ENCODE measurements at places on chromosomes 6 and 20.

DNA sequence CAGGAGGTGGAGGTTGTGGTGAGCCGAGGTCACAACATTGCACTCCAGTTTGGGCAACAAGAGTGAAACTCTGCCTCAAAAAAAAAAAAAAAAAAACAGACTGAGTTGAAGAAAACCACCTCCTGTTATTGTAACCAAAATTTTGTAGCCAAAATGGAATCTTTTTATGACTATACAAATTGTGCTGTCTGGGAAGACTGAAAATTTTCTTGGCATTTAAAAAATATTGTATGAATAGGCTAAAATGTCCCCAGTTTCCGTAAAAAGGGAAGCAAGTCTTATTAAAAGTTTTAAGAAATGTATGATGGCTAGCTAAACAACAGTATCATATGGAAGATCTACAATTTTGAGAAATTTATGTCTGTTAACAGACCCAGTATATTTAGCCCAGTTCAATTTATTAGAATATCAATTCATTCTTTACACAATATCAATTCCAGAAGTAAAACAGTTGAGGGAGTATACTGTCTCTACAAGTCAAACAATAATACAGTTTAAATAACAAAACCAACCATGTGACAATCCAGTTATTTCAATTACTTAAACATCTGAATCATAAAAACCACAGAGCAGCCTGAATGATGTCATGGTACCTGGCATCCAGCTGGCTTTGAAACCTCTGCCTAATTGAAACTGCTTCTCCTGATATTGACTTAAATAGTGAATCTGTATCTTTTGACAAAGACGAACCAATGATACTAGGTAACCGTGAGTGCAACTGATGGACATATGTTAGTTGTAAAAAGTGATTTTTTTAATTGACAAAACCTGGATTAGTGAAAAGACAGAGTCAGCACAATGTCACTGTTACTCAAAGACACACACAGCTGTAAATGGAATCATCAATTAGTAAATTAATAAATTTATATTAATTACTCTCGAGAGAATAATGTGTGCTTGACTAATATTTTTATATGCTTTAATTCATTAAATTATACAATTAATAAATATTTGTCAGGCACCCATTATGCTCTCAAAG, 166.6 kb upstream of the MARCKS start:
- DNase-seq = no peak

GRCh38 chr6:31007694-31008093, 2.6 kb upstream of the MUC22 start:
- DNase-seq = no peak

- no peak for DNase-seq
Observed at GRCh38 chr6:39801456-39802251, 9.5 kb downstream of the DAAM2 start.

GRCh38 chr6:111173946-111174345, 86.6 kb downstream of the SLC16A10 start:
- no peak for DNase-seq

GRCh38 chr20:5936238-5936637, 14.1 kb downstream of the TRMT6 start:
- no peak for DNase-seq

- no peak for DNase-seq
Observed at GRCh38 chr6:68741501-68742386, 106.7 kb downstream of the ADGRB3 start.

GRCh38 chr6:23663652-23664051, 462.4 kb upstream of the NRSN1 start:
- DNase-seq = no peak

- DNase-seq = no peak
Observed at GRCh38 chr6:132045877-132046276, 94.7 kb upstream of the CCN2 start.

GRCh38 chr6:87788141-87788540, 86.1 kb upstream of the AKIRIN2 start:
- no peak for DNase-seq

- no peak for DNase-seq
Observed at GRCh38 chr6:56616967-56617366, 25.7 kb downstream of the DST start.

DNA sequence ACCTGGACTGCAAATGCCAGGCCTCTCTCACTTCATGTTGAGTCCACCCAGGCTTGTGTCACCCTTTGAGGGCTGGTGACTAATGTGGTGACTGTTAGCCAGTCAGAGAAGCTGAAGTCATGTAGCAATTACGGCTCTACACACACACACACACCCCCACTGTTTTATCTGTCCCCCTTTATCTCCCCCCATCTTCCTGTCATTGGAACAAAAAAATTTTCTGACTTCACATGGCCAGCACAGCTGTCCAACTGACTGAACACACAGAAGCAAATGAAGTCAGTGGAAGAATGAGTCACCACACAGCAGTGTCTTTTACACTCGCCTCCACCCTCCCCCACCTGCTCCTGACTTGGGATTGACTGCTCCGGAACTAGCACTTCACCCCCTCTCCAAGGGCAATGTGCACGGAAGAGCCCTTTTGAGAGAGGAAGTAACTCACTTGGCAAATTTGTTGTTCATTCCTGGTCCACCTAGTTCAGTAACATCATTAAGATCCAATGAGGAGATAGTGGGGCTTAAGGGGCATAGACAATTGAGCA, 198.0 kb downstream of the RNF144B start:
- DNase-seq = no peak

- DNase-seq = no peak
Observed at GRCh38 chr6:17240803-17241500, 40.2 kb upstream of the RBM24 start.

DNA sequence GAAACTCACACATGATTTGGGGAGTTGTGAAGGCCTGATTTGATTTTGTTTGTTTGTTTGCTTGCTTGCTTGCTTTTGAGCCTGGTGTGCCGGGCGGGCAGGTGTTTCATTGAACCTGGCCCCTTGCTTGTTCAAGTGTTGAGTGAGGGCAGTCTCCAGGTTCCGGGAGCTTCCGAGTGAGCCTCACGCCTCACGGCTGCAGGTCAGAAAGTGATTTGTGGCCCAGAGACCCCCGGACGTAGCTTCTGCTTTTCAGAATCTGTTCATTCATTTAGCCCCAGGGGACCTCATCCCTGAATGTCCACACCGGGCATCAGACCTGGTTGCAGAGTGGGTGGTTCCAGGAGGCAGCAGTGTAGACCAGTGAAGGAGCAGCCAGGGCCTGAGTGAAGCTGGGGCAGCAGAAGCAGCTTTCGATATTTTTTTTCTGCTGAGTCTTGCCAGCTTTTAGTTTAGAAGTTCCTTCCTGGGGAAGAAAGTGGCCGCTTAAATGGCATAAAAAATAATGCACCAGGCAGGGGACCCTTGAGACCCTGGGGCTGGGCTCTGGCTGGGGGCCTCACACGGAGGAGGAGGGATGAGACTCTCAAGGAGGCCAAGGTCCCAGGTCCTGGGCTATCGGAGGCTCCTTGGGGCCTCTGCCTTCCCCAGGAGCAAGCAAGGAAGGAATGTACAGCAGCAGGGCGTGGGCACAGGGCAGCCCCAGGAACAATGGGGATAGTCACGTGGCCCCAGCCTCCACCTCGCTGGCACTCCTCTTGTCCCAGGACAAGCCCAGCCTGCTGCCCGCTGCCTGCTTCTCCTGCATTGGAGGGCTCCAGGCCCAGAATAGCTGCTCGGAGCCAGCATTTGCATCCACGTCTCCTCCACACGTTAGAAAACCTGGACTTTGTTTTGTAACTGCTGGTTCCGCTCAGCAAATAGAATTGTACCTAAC, 89.2 kb upstream of the BHLHE23 start:
- no peak for DNase-seq

GRCh38 chr6:21586740-21587178, 6.8 kb upstream of the SOX4 start:
- DNase-seq = no peak

DNA sequence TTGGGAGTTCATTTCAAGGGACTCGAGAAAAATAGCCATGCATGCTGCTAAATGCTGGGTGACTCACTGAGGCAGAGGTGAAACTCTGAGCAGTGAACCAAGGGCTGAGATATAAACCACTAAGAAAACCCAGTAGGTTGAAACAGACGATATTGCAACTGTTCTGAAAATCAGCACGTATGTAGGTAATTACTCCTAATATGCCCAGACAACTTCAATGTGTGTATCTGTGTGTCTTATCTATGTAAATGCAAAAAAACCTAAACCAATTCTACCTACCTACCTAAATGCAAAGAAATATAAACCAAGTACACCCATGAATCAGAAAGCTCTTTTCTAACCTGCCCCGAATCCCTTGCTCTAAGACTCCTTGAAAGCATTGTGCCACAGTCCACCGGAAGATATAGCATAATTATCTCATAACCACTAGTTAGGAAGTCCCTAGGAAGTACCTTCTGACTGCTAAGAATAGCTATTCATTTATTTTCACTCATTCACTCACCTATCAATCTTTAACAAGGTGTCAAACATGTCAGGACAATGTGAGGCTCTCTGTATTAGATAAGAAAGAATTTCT, 458.7 kb upstream of the RUNX2 start:
- no peak for DNase-seq

GRCh38 chr6:16600701-16601100, 160.6 kb downstream of the ATXN1 start:
- DNase-seq = no peak

DNA sequence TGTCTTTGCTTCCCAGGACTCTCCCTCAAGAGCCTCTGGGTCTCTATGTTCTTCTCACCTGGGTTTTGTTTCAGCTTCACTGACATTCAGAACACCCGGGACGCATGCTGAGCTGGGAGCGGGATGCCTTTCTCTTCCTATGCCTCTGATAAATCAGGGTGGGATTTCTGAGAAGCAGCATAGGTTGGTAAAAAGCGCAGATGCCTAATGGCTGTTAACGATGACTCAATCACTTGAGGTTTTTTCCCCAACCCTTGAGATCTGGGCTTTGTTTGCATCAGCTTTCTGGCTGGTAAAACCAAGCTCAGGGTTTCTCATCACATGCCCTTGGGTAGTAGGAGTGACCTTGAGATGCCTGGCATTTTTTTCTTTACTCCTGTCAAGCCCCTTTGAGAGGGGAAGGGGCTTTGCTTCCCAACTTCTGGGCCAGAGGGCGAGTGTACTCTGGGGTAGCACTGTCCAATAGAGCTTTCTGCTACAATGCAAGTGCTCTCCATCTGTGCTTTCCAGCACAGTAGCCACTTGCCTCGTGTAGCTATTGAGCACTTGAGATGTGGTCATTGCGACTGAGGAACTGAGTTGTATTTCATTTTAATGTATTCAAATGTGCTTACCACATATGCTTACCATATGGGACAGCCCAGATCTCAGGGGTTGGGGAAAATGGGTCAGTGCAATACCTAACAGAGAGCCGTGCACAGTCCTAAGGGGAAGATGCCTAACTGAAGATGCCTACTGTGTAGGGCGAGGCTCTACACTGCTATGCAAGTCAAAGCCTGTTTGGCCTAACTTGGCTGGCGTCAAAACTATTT, 69.1 kb downstream of the PPP1R14C start:
- no peak for DNase-seq

DNA sequence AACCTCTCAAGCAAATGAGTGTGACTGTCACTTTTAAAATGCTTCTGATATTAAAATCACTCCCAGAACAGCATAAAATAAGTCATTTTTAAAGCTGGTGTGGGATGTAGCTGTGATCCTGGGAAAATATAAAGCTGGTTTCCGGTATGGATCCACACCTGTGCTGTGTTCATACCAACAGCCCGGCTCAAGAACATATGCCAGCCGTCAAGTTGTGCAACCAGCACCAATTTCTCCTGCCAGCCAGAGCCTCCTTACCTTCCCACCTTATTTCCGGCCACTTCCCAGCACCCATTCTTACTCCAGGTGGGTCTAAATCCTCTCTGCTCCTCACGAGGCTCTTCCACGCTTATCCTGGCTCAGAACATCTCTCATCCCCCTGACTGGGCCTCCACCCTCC, 50.9 kb upstream of the RPS6KA2 start:
- no peak for DNase-seq

GRCh38 chr6:115583290-115583689, 477.4 kb downstream of the FRK start:
- DNase-seq = no peak

- no peak for DNase-seq
Observed at GRCh38 chr6:5624256-5624655, 362.9 kb downstream of the FARS2 start.

- no peak for DNase-seq
Observed at GRCh38 chr6:73743556-73743955, 47.6 kb downstream of the CD109 start.

- no peak for DNase-seq
Observed at GRCh38 chr6:227074-227782, 65.1 kb upstream of the DUSP22 start.

- no peak for DNase-seq
Observed at GRCh38 chr6:81894788-81895271, 142.3 kb upstream of the TENT5A start.

- no peak for DNase-seq
Observed at GRCh38 chr6:12113190-12113577, 101.1 kb downstream of the HIVEP1 start.

DNA sequence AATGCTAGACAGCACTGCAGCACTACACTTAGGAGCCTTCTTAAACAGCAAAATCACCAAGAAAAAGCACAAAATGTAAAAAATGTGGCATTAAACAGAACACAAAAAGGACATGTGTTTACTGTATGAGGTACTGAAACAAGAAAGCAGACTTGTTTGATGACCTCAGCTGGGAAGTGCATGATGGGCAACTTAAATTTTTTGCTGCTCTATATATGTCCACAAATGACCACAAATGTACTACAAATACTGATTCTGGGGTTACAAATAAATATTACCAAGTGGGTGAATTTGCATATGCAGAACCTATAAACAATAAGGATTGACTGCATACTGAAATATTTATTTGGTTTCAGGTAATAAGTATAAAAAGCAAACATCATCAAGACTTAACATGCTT, 13.1 kb downstream of the RAB23 start:
- no peak for DNase-seq

DNA sequence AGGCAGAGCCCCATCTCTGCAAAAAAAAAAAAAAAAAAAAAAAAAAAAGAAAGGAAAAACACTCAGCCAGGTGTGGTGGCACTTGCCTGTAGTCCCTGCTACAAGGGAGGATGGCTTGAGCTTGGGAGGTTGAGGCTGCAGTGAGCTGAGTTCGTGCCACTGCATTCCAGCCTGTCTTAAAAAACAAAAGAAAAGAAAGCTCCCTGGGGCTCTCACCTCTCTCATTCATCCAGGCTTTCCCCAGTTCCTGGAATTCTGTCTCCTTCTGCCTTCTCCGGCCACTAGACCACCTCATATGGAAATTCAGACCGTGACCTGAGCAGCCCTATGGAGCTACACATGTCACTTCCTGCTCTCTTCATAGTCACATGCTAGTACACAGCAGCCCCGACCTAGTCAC, 101.1 kb upstream of the TAB2 start:
- no peak for DNase-seq

- no peak for DNase-seq
Observed at GRCh38 chr6:72414657-72415056, 207.2 kb upstream of the KCNQ5 start.

Measured in stimulated activated CD8-positive, alpha-beta memory T cell treated with anti-CD3 and anti-CD28 coated beads, Interleukin-2, amount 100 ng/mL, for 1 hour (primary cell).